ENCODE measurements at places on chromosomes 1 and 21.
A peak's percentile ranks its signal among the peaks of the same experiment; 100 is the strongest.

GRCh38 chr1:110084227-110085078, 14.0 kb upstream of the ALX3 start:
- DNase-seq = no peak

DNA sequence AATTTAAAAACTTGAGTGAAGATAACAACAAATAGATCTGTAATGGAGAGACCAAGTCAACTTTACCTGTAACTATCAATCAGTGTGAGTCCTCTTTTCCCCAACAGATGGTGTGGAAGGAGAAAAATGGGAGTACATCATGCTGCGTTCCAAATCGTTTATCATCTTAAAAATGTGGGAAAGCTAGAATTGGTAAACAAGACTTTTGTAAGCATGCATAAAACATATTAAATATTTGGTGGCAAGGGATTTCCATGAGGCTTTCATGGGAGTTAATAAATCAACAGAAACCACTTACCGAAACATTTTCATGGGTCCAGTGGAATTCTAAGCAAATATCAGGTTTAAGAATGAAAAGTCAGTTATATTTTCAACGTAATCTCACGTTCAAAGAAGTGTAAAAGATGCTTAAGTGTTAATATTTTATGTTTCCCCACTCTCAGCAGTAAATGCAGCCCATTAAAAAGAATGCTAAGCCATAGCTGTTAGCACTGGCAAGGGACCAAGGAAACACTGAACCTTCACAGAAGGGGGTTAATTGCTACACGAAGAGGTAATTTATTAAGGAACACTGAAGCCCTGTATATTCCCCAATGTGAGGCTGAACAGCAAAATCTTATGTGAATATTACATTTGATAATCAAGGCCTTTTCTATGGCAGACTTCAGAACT, 117.0 kb downstream of the ZC3H11B start:
- DNase-seq = no peak

DNA sequence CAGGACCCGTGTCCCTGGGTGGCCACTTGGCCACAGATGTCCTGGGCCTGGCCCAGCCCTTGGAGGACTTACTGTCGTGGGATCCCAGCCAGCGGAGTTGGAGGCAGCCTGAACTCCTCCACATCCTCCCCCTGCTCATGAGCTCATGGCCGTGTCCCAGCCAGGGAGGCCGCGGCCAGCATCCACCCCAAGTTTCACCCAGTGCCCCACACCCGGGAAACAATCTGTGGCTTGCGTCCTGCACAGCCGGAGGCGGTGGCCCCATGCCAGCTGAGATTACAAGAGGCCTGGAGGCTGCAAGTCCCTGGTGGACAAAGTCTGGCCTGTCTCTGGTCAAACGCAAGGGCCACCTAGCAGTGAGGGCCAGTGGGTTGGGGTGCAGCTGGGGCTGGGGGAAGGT, 27.5 kb upstream of the TMEM52 start:
- no peak for DNase-seq

GRCh38 chr1:210332719-210333398, 4.2 kb downstream of the HHAT start:
- DNase-seq = peak; percentile 4

- no peak for DNase-seq
These were observed 12.1 kb downstream of the PRKACB start for GRCh38 chr1:84156210-84156621.

- no peak for DNase-seq
These were observed 43.1 kb upstream of the COX20 start for GRCh38 chr1:244792188-244792850.

- peak; percentile 41 for DNase-seq
These were observed 64.6 kb downstream of the SLC66A1 start for GRCh38 chr1:19376428-19377372.
